ENCODE measurements at places on chromosomes 16 and 17.

- DNase-seq = no peak
These were observed 137.6 kb downstream of the AATF start for GRCh38 chr17:37086334-37086733.

DNA sequence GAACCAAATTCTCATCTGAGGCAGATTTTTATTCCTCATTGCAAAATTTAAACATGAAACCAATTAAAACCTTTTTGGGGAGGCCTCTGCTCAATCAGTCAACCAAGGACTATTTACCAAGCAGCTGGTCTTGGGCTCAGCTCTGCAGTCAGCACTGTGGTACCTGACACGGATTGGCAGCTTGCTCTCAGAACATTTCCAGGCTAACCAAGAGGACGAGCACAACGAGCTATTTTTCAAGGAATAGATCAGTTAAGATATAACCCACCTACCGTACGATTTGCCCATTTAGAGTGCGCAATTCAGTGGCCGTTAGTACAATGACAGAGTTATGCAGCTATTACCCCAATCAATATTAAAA, 26.4 kb upstream of the KLHDC4 start:
- no peak for DNase-seq

- no peak for DNase-seq
These were observed 134.4 kb upstream of the NLRP1 start for GRCh38 chr17:5718726-5719125.

GRCh38 chr16:23284584-23284983, 17.5 kb upstream of the SCNN1B start:
- no peak for DNase-seq

DNA sequence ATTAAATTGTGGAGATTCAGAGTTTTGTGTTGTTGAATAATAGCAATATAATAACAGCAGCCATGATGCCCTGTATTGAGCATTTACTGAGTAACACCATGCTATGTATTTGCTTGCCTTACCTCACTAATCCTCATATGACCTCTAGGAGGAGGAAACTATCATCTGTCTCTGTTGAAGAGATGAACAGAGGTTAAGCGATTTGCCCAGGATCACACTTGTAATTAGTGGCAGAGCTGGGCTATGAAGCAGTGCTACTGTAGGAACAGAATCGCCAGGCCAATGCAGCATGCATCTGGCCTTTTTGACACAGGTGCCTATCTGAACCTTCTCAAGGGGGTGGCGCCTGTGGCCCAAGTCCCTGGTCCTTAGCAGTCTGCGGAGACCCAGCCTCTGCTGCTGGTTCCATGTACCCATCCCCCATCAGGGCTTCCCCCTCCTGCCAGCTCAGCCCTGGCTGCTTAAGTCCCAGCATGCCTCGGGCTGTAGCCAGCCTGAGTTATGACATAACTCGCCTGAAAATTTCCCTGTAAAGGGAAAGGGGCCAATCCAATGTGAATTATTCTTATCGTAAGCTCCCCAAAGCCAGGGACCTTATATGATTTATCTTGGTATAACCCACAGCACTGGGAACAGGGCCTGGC, 50.4 kb upstream of the HS3ST2 start:
- no peak for DNase-seq

DNA sequence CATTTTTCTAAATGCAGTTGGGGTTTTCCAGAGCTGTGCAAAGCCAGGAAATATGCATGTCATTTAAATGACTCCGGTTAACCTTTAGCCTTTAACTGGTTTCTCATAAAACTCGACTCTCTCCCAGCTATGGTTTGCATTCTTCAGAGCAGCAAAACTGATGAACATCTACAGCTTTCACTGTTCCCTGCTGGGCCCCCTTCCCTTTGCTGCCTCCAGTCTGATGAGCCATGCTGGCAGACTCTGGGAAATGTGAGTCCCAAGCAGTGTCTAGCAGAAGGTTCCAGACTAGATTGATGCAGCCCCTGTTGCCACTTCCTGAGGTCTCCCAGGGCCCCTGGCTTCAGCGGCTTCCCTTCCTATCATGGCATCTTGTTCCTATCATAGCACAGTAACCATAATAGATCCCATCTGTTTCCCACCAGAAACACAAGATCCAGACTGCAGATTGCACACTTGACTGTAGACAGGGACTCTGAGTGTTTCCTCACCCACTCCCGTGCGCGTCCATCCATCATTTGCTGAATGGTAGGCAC, 135.4 kb downstream of the CLEC16A start:
- DNase-seq = no peak

GRCh38 chr16:78323315-78323714, 223.9 kb downstream of the WWOX start:
- DNase-seq = no peak

DNA sequence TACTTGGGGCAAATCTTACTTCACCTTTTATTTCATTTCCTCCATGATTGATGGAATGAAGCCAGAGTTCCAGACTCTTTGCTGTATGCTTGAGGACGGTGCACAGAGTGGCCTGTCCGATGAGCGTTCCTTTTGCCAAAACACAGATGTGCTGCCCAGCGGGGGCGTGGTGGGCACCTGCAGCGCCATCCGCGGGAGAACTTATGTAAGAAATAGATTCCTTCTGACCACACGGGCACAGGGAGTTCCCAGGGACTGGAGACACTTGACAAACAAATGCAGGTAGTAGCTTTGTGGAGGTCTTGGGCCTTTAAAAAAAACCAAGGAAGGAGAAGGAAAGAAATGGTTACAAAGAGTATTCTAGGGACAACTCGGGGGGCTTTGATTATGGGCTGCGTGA, 30.6 kb downstream of the CRAMP1 start:
- no peak for DNase-seq

GRCh38 chr17:79246225-79247190, 171.9 kb downstream of the ENGASE start:
- no peak for DNase-seq

DNA sequence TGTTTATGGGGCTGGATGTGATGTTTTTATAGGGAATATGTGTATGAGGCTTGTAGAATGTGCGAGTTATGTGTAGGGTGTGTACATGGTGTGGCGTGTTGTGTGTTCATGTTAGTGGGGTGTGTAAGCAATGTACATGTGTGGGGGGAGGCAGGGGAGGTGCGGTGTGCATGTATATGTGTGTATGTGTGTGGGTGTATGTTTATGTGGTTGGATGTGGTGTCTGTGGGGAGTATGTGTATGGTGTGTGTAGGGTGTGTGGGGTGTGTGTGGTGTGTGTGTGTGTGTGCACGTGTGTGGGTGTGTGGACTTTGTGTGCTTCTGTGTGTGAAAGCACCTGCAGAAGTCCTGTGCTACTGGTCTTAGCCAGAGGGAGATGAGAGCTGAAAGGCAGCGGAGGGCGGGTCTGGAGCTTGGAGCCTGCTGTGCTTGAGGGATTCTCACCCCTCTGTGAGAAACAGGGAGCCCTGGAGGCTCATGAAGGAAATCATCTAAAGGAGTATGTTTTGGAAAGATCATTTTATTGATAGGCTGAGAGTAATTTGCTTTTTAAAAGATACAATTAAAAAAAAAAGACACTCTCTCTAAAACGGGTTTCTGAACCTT, 222.7 kb downstream of the HS3ST4 start:
- DNase-seq = no peak

DNA sequence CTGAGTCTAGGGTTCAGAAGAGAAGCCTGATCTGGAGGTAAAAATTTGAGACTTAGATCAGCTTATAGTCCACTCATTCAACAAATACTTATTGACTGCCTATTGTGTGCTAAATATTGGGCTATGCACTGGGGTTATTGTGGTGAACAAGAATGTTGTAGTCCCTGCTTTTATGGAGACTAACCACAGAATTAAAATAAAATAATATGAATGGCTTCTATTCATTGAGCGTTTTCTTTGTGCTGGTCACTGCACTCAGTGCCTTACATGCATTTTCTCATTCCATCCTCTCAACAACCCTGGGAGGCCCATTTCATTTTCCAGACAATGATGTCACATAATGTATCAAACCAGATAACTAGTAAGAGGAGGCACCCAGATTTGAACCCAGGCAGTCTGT, 4.8 kb downstream of the NEK8 start:
- no peak for DNase-seq

DNA sequence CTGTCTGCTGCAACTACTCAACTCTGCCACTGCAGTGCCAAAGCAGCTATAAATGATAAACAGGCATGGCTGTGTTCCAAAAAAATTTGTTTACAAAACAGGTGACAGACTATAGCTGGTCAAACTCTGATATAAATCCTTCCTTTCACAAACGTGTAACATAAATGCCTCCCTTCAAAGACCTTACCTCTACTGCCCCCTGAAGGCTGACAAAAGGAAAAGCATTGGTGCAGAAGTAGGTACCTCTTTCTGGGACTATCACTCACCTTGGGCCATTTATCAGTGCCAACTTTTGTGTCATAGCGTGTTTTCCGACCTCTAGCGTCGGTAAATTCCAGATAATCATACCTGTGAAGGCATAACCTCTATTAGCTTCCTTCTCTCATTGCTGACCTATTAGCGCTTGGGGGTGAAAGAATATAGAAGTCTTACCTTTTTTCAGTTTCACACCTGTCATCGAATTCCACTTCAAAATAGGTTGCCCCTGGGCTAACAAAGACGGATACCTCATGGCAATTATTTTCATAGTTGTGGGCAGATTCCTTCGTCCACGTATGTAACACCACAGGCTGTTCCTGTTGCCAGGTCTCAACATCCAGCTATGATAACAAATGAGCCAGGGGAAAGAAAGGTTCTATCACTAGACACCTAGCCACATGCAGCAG, 67.9 kb downstream of the ZZEF1 start:
- no peak for DNase-seq
